ENCODE measurements at places on chromosomes 6 and 20.

DNA sequence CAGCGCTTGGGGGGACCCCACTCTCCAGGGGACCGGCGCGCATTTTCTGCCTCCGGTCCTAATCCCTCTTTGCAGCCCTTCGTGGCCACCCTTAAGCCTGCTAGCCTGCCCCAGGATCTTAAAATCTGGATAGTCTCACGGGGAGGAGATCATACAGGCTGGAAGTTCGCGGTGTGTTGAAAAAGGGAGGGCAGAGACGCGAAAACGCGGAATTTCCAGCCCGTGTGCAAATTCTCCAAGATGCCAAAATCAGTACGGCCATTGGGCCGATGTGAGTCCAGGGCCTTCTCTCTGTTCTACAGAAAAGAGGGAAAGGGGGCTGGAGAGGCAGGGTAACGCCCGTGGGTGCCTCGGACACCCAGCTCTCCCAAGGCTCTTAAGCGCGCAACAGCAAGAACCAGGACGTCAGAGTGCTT, 9.4 kb downstream of the NR2E1 start:
- DNase-seq: no peak

DNA sequence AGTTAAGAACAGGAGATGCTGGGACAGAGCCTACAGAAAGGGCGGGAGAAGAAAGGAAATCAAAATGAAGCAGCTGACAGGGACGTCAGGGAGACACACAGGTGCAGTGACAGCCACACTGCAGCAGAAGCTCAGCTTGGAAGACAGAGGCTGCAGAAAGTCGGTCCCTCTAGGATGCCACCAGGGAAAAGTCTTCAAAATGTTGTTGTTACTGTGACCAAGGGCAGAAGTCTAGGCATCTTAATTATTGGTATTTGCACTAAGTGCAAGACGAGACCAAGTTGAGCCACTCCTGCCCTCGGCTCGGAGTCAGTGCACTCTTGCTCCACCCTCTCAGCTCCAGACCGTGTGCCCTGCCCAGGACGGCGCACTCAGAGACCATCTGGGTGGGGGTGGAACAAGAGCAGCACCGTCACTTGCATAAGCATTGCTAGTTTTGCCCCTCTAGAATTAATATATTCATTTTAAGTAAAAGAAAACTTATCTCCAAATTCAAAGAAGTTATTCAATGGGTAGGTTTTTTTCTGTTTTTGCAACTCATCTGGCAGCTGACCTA, 2.6 kb downstream of the PRR18 start:
- no peak for DNase-seq

GRCh38 chr6:37800703-37801604, 18.6 kb upstream of the ZFAND3 start:
- DNase-seq: no peak

GRCh38 chr6:73719046-73719445, 23.0 kb downstream of the CD109 start:
- DNase-seq: no peak

DNA sequence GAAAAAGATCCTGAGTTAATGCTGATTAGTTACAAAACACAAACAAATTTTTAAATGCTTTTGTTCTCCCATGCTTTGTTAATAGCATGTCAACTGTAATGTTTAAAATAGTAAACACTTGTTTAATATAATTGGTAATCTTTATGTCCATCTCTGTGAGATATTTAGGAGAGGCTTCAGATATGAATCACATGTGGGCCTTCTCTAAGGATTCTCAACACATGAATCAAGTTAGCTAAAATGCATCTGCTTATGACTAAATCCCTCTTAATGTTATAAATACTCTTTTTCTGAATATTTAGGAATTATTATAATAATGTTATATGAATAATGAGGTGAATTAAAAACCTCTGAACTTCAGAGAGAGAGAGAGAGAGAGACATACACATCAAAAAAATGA, 345.9 kb upstream of the MANEA start:
- no peak for DNase-seq

All from CD8-positive, alpha-beta T cell (primary cell).